Activated CD4-positive, alpha-beta T cell treated with anti-CD3 and anti-CD28 coated beads, Interleukin-2, Interleukin-6, amounts not matched to agents 100 ng/mL and 50 ng/mL, durations not matched to agents 16 hours and 8 hours (primary cell): ENCODE measurements at places on chromosomes 16 and 17.

GRCh38 chr17:50845240-50846147 lies 10.1 kb downstream of the WFIKKN2 start:
- no peak for DNase-seq

DNA sequence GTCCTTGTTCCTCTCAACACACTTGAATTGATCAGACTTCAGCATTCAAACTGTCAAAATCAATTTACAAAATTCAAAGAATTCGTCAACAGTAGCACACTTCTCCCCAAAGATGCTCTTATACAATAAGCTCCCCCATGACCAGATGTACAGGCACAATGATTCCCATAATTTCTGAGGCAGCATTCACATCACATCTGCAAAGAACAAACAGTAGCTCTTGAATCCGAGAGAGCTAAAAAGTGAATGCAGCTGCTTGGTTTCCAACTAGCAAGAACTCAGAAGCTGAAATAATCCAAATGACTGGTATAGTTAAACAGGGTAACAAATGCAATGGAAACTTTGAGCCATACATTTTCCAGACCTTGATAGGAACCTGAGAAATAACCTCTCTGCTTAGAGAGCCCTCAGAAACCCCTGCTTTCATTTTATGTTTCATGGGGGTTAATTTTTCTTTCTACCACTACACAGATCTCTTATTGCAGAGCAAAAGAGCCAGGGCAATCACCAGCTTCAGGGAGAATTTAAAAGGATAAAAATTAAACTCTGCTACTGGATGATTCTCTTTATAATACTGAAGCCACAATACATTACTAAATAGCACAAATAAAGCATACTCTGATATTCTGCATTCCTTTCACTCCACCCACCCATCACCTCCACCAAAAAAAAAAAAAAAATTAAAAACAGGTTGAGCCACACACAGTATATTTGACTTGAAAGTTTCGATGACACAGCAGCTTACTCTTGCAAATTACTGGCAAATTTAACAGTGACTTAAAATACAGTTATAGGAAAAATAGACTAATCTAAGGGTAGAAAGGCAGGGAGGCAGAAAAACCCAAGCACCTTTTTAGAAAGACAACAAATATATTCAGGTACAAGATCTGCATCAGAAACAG lies 23.1 kb upstream of the TMEM97 start:
- peak; percentile 28 for DNase-seq

- DNase-seq, result no peak
These were observed 33.4 kb upstream of the CBFA2T3 start for GRCh38 chr16:89010210-89010925.

GRCh38 chr16:68284847-68285246 lies 20.5 kb downstream of the SLC7A6 start:
- DNase-seq, result no peak

DNA sequence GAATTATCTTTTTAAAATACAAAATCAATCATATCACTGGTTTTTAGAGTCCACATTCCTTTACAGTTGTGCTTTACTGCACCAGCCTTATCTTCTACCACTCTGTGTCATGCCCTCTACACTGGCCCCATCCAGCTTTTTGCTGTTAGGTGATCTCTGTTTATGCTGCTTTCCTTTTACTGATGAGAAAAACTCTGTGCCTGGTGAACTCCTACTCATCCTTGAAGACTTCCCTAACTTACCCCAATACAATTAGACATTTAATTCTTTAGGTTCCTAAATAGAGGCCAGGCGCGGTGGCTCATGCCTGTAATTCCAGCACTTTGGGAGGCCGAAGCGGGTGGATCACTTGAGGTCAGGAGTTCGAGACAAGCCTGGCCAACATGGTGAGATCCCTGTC lies 64.6 kb downstream of the MRTFB start:
- DNase-seq, result no peak

DNA sequence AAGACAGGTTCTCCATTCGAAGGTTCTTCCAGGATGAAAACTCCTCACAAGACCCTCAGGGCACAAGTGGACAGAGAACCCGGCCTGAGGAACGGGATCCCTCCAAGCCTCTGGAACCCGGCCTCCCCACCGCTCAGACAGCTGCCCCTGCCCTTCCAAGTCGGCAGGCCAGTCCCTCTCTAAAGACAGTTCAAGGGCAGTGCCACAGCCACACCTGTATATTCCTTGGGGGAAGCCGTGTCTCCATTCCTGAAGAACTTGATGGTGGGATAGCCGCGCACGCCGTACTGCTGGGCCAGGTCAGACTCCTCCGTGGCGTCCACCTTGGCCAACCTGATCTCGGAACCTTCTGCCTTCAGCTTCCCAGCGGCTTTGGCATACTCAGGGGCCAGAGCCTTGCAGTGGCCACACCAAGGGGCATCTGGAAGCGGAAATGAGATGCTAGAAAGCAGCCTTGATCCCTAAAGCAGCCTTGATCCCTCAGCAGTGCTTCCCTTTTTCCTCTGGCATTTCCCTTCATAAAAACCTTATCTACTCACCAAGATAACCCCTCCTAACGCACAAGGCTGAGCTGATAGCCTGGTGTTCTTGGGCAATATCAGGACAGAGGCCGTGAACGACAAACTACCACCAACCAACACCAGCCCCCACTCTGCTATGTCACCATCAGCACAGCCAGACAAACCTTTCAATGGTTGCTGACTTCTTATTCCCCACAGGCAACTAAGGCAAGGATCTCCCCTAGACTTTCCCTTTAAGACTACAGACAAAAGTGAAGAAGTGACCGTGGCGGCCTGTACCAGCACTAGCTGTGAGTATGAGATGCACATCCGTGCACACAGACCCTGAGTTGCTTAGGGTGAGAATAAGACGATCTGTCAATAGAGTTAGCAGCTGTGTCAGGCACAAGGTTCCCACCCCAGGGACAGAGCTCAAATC lies 1.1 kb downstream of the P4HB start:
- DNase-seq, result no peak

GRCh38 chr16:79143026-79143425 lies 457.5 kb downstream of the MAF start:
- DNase-seq, result no peak

DNA sequence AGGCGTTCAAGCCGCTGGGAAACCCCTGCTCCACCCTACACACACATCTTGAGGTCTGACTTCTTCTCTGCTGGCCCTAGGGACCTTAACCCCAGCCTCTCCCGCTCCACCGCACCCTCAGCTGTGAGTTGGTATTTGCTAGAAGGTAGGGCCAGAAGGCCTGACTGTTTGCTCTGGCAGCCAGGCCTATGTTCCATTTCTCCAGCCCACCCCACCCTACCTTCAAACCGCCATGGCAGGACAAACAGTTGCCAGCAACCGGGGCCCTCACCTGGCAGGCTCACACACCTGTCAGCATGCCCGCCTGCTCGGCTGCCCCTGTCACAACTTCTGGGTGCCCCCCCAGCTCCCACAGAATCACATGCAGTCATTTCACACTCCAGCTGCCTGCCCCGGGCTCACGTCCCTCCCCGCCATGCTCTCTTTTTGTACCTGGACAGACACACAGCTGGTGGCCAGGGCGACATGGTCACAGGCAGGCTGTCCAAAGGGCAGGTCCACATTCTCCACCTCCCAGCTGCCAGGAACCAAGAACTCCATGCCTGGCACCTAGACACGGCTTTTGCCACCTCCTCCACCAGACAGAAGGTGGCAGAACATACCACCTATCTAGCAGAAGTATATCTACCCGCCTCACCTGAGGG lies 2.6 kb upstream of the ATP2A3 start:
- DNase-seq, result no peak

GRCh38 chr16:25966172-25967097 lies 274.7 kb downstream of the HS3ST4 start:
- DNase-seq, result peak; percentile 81
